ENCODE measurements at places on chromosomes 1 and 21. TPM values are rescaled to one million over a fixed set of nuclear protein-coding genes. Genes with fewer than 3 reads are reported as not detected.
A peak's percentile ranks its signal among the peaks of the same experiment; 100 is the strongest.

DNA sequence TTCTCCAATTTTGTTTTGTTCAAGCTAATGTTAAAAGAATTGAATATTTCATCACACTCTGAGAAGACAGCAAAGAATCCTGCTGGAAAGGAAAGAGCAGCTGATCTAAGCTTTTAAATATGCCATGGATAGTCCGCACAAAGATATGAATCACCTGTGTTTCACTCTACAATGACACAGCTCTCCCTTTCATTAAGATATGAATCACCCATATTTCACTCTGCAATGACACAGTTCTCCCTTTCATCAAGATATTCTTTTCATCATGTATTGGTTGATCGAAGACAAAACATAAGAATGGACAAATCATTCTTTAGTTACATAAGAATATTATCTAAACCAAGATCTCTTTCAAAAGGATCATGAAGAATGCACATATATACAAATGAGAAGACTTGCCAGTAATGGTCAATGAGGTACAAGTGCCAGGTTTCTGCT, 367.3 kb downstream of the SMYD3 start:
- peak; percentile 73 for DNase-seq

DNA sequence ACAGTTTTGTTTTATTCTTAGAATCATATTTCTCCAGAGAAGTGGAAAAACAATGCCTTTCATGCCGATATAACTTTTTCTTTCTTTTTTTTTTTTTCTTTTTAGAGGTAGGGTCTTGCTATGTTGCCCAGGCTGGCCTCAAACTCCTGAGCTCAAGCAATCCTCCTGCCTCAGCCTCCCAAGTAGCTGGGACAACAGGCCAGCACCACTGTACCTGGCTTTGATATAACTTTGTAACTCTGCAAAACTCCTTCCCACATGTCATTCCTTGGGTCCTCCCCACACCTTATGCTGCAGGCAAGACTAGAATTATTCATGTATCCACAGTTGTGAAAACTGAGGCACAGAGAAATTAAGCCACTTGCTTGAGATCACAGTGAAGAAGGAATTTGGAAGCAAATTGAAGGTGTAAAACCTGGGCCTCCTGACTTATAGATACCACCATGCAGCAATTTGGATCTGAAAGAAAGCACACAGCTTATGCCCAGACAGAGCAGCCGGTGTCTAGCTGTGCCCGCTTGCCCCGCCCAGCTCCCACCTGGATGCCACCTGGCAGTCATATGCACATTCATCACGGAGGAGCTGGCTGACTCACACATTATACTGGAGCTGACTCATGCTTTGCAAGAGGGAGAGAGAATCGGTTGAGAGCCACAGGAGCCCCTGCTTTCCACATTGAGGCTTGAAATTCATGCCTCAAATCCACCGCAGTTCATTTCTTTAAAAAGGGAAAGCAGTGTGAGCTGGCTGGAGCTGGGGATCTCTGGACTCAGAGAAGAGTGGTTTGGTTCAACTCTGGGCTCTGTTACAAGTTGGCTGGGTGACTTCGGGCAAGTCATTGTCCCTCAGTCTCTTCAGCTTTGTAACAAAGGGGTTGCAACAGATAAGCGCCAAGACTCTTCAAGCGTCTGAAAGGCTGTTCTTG, 8.3 kb upstream of the SLC2A1 start:
- DNase-seq: peak; percentile 94

GRCh38 chr1:215087603-215088002, 5.1 kb downstream of the KCNK2 start:
- DNase-seq: no peak

The RNU1-4 gene
- total RNA-seq: not detected

DNA sequence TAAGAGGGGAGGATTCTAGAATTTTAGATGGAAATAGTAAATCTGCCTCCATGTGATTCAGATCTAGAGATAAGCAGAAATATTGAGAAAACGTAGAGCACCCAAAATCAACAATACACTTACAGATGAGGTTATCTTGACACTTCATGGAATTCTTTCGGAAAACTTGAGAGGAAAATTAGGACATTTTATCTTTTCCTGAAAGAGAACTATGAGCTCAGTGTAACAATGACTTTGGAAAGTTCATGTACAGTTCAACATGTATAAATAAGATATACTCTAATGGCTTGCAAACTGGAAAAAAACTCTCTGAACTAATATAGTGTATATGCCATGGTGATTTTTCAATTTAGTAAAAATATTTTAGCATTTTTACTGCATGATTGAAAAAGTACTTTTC, 338.1 kb upstream of the NEGR1 start:
- DNase-seq: no peak

The NPHS2 gene
- not detected for total RNA-seq

GRCh38 chr1:81068726-81069125, 732.0 kb upstream of the ADGRL2 start:
- no peak for DNase-seq

The ASTN1 gene
- 4.1 TPM for total RNA-seq

The NPR1 gene
- 0.41 TPM for total RNA-seq

The CRABP2 gene
- not detected for total RNA-seq

The CD34 gene
- not detected for total RNA-seq

Data from Caki2 (cell line).